Upper lobe of left lung (tissue), 6 donors: ENCODE measurements at places on chromosomes 12 and 14.
A peak's percentile ranks its signal among the peaks of the same experiment; 100 is the strongest.

DNA sequence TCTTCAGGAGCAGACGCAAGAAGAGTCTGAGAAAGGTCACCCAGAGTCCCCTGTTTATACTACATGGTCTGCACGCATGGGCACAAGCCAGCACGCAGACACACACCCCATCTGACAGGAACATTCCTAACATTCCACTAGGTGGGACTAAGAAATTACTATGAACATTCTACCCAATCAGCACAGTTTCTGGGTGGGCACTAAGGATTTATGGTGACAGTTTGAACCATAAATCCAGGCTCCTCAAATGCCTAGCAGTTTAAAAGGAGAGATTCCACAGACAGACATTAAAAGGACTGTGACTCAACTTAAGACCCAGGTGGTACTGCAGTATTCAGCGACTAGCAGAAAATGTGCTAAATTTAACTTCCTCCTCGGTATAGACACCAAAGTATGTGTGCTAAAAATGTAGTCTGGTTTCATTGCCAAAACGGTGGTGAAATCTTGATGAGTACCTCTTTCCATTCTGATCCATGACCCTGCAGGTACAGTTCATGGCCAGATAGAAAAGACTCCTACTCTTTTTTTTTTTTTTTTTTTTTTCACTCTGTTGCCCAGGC, 16.2 kb downstream of the ABHD4 start:
- DNase-seq = no peak

DNA sequence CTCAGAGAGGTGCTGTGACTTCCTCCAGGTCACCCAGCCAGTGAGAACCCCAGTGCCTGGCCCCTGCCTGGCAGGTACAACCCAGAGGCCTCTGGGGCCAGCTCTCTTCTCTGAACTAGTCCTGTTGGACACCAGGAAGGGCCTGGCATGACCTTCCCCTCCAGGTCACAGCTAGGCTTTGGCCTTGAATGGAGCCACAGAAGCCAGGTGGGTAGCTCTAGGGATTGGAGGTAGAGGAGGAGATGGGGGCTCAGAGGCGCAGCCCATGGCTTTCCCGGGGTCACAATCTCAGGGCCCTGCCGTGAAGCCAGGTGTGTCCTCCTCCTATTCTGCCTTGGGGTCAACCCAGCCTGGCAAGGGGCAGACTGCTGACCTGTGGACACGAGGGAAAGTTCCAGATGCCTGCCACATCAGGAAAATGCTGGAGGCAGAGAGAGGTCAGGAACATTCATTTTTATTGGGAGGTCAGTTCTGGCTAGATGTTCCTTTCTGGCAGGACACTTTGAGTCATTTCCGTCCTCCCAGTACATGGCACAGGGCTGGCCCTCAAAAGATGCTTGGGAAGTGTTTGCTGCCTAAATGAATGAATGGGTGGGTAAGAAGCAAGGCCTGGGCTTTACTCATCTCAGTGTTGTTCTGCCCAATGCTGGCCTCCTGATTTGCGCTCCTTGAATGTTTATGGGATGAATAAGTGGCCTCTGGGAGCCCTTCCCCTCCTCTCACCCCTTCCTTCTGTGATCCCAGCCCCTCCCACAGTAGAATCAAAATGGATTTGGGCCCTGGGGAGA, 25.4 kb downstream of the FAM222A start:
- peak; percentile 18 for DNase-seq

DNA sequence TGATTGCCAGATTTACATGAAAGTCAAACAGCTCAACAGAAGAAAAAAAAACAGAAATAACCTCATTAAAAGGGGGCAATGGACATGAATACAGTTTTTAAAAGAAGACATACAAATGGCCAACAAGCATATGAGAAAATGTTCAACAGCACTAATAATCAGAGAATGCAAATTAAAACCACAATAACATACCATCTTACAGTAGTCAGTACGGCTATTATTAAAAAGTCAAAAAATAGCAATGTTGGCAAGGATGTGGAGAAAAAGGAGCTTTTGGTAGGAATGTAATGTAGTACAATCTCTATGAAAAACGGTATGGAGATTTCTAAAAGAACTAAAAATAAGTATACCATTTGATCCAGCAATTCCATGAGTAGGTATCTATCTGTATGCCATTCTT, 272.1 kb downstream of the CEP128 start:
- DNase-seq = no peak

GRCh38 chr14:20769421-20769820, 1.2 kb downstream of the EDDM3B start:
- no peak for DNase-seq

DNA sequence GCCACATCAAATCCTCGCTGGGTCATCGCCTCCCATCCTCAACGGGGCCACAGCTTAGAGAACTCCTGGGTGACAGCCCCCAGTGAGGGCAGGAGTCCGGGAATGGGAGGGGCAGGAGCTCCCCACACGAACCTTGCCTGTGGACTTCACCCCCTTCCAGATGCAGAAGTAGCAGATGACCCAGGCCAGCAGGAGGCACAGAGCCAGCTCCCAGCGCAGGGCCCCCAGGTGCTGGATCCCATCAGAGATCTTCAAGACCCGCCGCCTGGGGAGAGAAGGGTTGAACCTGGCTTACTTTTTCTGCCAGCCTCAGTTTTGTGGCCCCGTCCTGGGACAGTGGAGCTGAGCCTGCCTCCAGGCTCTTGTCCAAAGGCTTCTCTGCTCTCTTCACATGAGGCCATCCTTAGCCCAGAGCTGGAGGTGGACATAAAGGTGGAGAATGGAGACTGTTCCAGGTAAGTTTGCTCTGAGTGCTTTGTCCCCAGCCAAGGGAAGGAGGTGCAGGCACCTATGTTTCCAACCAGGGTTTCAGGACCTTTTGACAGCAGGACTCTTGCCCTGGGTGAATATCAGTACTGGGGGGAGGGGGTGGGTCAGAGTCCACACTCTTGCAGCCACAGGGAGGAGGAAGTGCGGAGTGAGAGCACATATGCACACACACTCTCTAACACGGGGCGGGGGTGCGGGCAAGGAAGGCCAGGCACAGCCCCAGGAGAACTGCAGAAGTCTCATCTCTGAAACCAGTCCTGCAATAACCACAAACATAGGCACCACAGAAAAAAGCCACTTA, 23.3 kb upstream of the SLC6A12 start:
- no peak for DNase-seq

DNA sequence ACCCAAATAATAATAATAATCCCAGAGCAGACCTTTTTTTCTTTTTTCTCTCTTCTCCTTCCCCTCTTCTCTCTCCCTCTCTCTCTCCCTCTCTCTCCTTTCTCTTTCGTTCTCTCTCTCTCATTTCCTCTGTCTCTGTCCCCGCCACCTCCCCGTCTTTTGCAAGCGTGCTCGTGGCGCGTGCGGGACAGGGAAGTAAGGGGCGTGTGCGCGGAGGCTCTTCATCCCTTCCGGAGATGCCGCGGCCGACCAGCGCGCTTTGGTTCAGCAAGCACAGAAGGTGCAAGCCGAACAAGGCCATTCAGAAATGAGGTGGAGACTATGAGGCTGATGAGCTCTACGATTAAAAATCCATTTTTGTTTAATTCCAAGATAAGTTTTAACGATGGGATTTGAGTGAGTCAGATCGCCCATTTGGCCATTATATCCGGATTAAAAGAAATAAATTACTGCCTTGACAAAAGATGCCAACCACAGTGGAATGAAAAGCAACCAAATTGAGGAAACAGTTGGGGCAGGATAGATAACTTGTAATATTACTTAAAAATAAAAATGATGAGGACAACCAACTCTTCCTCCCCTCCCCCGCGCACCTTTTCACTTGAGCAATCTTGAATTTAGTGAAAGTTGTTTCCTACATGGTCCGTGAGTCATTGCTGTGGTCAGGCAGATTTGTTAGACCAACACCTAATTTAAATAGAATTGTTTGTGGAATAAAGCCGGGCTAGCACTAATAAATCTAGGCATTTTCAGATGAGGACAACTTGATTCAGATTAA, 1.2 kb upstream of the AMIGO2 start:
- peak; percentile 89 for DNase-seq

- no peak for DNase-seq
Measured at GRCh38 chr14:38063711-38064320, 143.9 kb upstream of the SSTR1 start.
